M059J (cell line): ENCODE measurements at places on chromosomes 4 and X.

- DNase-seq: no peak
These were observed 12.5 kb downstream of the MAEA start for GRCh38 chr4:1302159-1302558.

DNA sequence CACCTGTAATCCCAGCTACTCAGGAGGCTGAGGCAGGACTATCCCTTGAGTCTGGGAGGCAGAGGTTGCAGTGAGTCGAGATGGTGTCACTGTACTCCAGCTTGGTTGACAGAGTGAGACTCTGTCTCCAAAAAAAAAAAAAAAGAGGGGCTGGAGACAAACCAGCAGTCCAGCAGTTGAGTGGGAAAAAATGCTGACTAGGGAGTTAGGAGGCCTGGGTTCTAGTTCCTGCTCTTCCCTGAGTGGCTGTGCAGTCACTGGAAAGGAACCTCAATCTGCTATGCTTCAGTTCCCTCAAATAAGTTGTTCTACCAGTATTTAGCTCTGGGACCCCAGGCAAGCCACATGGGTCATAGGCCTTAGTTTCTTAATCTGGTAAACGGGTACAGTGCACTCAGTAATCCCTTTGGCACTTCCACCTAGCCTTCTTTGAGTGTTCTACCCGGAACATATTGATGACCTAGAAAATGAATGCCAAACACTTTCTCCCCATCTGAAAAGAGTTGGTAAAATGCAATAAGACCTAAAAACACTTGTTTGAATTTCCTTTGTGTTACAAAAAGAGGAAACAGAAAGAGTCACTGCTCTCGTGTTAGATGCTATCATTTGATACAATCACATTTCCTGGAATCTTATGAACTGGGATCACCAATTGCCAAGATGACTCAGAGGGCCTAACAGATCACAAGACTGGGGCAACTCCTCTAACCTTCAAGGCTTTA is 99.3 kb upstream of the EGFL6 start:
- DNase-seq: peak; percentile 92

DNA sequence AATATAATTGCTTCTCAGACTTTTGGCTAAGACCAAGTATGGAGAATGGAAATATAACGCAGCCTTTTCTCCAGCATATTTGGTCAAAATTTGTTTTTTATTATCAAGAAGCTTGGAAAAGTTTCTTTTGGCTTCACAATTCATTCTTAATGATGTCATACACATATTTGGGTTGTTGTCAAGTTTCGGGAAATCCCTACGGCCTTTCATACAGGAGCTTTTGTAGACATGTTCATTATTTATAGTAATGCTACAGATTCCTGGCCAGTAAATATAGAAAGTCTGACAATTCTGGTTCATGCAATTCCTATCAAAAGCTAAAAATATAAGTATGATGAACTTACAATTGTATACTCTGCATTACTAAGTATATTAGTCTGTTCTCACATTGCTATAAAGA is 112.9 kb downstream of the IRF2 start:
- no peak for DNase-seq

GRCh38 chr4:67891645-67892044 is 7.8 kb upstream of the TMPRSS11D start:
- DNase-seq: no peak

DNA sequence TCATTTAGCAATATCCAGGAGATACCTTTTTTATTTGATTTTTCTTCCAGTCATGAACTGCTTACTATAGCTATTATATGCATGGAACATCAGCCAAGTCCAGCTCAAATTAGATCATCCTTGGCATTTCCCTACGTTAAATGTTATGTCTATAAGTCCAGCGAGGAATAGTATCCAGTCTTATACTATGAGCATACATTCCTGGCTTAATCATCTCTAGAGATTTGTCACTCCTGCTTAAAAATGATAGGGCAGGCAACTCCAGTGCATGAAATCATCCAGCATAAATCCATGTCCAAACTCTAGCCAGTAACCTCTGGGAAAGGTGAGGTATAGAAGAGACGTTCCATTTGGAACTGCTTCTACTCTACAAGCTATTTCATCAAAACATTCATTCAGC is 126.7 kb upstream of the VCX2 start:
- DNase-seq: no peak

- DNase-seq: no peak
These were observed 98.0 kb downstream of the SH3KBP1 start for GRCh38 chrX:19789376-19789775.
